GM13976 (cell line): ENCODE measurements at places on chromosomes 3 and 15.

GRCh38 chr15:48603922-48604321 is 41.6 kb downstream of the FBN1 start:
- no peak for DNase-seq

GRCh38 chr3:154690413-154690812 is 260.4 kb upstream of the GPR149 start:
- no peak for DNase-seq

DNA sequence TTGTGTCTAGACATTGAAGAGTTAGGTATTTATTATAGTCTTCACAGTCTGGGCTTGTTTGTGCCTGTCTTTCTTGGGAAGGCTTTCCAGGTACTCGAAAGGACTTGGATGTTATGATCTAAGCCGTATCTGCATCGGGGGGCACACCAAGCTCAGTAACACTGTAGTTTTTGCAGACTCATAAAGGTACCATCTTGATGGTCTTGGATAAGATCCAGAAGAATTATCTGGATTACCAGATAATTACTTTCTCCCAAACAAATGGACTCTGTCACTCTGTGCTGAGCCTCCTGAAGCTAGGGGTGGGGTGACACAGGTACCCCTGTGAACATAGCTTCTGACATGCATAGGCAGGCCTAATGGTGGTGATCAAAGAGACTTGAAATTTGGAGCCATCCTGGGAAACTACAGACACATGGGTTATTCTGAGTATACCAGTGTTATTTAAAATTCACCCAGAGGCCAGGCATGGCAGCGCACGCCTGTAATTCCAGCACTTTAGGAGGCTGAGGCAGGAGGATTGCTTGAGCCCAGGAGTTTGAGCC is 238.6 kb upstream of the TPM1 start:
- DNase-seq, result no peak

DNA sequence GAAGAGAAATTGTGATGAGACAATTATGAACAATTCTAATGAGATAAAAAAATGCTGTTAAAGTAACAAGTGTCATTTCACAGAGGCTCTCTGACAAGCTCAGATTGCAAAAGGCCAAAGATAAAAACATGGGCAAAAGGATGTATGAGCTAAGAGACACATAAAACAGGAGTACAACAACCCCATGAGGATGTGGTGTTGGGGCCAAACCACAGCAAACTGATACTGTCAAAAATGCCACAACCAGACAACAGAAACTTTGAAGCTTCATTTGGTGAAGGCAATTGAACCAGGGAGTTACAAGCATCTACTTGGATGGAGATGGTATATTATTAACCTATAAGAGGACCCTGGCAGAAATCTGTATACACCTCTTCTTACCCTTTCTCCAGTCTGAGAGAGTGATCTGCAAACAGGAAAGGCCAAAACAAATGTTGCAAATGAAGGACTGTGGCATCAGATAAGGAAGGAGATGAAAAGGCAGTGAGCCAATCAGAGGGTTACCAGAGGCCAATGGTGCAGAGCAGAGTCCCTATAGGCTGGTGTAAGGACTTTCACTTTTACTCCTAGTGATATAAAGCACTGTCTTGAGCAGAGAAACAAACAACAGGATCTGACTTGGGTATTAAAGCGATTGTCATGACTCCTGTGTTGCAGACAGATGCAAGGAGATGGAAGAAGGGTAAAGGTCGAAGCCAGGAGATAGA is 659.0 kb downstream of the NTRK3 start:
- DNase-seq, result no peak

DNA sequence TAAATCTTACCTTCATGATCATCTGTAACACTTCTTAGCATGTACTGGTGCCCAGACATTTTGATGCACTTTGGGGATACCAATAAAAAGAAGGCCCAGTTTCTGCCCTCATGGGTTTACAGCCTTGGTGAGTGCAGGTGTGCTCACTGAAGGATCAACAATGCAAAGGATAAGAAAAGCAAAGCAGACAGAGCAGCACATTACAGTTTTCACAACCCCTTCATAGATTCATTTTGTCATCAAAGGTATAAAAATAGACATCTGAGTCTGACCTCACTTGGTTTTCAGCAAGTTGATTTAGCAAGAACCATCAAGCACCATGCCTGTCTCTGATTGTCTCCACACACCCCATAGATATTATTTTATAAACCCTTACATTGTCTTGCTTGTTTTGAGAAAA is 77.6 kb downstream of the BFSP2 start:
- peak; percentile 57 for DNase-seq

GRCh38 chr15:83913034-83913632 is 259.2 kb downstream of the ADAMTSL3 start:
- peak; percentile 46 for DNase-seq

DNA sequence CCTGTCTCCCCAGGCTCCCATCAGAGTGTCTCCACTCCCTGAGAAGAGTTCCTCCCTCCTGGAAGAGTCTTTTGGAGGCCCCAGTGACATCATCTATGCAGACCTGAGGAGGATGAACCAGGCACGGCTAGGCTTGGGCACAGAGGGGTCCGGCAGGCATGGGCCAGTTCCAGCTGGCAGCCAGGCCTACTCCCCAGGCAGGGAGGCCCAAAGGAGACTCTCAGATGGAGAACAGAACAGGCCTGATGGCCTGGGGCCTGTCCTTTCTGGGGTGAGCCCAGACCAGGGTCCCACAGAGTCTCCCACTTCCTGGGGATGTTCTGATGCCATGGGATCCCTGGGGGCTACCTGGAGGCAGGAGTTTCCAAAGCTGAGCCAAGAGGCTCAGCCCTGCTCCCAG is 8.5 kb downstream of the SH2D7 start:
- no peak for DNase-seq

DNA sequence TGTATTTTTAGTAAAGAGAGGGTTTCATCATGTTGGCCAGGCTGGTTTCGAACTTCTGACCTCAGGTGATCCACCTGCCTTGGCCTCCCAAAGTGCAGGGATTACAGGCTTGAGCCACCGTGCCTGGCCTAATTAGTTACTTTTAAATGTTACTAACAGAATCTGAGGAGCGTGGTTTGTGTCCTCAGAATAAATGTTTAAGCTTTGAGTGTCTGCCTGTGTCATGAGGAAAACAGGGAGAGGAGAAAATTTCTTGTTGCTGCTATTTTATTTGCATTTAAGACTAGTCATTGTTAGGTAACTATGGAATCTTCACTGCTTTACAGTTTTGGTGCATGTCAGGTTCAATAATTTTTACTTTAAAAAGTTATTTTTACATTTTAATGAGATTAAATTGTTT is 68.8 kb downstream of the TCF12 start:
- DNase-seq, result no peak

DNA sequence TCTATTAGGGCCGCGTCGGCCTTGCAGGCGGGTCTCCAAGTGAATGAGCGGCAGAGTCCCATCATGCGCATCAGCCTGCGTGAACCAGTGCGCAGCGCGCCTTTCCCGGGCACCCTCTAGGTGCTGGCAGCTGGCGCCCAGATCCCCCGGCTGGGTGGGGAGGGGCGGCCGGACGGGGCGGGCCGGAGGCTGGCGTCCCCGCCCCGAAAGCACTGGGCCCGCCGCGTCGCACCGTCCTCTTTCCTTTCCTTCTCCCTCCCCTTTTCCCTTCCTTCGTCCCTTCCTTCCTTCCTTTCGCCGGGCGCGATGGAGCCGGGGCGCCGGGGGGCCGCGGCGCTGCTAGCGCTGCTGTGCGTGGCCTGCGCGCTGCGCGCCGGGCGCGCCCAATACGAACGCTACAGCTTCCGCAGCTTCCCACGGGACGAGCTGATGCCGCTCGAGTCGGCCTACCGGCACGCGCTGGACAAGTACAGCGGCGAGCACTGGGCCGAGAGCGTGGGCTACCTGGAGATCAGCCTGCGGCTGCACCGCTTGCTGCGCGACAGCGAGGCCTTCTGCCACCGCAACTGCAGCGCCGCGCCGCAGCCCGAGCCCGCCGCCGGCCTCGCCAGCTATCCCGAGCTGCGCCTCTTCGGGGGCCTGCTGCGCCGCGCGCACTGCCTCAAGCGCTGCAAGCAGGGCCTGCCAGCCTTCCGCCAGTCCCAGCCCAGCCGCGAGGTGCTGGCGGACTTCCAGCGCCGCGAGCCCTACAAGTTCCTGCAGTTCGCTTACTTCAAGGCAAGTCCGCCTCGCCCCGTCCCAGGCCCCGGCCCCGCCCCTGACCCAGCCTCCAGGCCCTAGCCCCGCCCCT is at the start of gene CRTAP:
Gene CRTAP (plus strand): TSS at position 243 of the 850 bp plus-strand sequence. CDS start 64 bp downstream, at position 307.
- peak; percentile 87 for DNase-seq

DNA sequence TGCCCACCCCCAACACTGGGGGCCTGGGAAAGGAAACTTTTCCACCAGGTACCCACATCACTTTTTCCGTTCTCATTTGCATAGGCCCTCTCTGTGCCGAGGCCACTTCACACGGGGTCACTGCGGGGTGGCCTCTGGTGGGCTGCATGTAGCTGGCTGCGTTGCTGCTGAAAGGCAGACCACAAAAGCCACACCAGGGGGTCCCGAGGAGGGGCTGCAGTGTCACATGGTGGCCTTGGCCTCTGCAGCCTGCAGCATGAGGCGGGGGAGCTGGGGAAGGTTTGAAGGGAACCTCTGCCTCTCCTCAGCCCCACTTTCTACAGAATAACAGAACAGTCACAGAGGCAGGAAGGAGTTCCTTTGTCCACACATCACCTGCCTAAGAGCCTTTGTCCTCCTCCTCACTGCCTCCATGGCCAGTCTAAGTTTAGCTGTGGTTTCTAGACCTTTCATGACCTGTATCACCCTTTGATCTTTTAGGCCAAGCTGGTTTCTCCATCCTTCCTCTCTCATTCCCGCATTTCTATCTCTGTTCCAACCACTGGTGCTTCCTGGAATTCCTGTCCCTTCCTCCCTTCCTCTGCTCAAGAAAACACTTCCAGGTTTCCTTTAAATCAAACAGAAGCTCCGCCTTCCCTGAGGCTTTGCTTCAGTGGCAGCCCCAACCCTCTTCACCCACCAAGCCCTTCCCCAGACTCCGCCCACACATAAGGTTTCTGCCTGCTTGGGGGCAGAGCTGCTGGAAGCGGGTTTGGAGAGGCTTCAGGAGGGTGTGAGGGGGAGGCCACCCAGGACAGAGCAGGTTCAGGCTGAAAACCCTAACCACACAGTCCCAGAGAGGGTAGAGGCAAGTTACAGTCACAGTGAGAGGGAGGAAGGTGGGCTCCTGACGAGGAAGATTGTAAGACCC is 150.7 kb upstream of the TLE3 start:
- no peak for DNase-seq
